ENCODE measurements at places on chromosomes 4 and X.

DNA sequence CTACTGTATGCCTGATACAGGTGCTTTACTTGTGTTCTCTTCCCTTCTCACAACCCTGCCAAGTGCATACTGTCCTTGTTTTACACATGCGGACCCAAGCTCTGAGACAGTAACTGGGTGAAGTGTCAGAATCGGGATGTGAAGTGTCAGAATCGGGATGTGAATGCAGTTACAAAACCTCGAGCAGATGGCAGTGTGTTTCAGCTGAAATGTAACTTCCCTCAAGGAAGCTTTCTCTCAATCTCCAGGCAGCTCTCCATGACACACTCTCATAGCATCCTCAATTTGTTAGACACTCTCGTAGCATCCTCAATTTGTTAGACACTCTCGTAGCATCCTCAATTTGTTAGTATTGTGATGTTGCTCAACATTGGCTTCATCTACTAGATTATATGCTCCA is 1.1 kb upstream of the HPSE start:
- DNase-seq: no peak

DNA sequence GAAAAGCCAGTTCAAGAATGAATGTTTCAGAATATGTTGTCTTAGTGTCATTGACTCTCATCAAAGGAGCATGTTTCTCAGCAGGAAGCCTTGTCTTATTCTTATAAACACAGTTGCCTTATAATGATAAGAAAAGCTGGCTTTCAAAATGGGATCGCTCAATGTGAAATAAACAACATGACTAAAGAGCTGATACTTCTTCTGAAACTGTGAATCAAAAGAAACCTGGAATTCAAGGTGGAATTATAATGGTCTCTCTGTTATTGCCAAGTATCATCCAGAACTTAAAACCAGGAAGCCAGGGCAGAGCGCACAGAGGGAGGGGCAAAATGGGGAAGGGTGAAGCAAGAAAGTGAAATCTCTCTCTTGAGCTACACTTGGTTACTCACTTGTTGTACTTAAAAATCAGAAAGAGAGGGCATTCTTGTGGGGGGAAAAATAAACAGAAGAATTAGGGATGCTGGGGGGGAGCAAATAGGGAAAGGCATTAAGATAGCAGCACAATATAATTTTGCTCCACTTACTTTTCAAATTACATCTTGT is 270.0 kb downstream of the MAPK10 start:
- DNase-seq: no peak

- DNase-seq: no peak
Measured at GRCh38 chrX:40007131-40007755, 90.5 kb downstream of the BCOR start.

- no peak for DNase-seq
Measured at GRCh38 chr4:84501721-84502267, 2.7 kb upstream of the NKX6-1 start.

DNA sequence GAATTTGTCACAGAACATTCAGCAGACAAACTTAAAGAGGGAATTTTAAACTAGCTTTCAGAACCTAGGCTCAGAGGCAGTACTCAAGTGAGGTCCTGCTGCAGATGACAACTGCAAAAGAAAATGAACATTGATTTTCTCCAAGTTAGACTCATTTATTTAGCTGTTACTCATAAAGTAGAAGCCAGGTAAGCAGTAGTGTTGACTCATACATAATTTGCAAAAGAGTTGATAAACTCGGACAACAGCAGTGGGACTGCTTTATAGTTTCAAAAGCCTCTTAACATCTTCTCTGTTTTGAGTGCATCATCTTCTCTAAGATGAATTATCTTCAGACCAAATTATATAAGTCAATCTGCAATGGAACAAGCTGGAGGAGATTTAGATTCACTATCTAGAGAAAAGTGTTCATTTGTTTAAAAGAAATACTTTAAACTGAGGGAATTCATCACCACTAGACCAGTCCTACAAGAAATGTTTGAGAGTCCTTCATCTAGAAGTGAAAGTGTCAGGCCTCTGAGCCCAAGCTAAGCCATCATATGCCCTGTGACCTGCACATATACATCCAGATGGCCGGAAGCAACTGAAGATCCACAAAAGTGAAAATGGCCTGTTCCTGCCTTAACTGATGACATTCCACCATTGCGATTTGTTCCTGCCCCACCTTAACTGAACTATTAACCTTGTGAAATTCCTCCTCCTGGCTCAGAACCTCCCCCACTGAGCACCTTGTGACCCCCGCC is 49.5 kb downstream of the COQ2 start:
- no peak for DNase-seq

GRCh38 chr4:120431180-120431579 is 364.5 kb upstream of the MAD2L1 start:
- DNase-seq: no peak

DNA sequence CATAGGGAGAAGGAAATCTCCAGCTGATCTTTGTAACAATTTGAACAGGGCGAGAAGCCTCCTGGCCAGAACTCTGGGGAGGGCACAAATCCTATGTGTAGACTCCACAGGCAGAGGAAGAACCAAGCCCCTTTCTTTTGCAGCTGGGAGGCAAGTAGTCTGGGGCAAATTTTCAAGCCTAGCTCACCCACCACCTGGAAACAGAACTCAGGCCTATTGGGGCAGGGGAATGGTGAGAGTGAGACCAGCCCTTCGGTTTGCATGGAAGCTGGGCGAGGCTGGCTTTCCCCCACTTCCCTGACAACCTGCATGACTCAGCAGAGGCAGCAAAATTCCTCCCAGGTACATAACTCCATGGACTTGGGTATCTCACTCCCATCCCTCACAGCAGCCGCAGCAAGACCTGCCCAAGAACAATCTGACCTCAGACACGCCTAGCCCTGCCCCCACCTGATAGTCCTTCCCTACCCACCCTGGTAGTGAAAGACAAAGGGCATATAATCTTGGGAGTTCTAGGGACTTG is 138.2 kb downstream of the EMCN start:
- no peak for DNase-seq

DNA sequence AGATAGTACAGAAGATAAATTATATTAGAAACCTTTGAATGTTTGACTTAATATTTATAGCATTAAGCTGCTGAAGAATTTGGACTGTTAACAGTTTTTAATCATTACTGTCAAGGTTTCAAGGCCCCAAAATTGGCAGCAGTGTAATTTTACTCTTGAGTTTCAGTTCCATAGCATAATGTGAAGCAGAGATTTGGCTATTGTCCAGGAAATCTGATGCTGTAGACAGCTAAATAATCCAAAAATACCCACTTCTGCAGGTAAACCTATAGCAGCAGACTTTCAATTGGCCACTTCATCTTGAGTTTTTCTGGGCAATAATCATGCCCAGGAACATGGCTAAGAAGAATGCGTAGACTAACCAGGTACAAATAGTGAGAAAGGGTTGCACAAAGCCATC is 85.0 kb downstream of the RCHY1 start:
- no peak for DNase-seq

DNA sequence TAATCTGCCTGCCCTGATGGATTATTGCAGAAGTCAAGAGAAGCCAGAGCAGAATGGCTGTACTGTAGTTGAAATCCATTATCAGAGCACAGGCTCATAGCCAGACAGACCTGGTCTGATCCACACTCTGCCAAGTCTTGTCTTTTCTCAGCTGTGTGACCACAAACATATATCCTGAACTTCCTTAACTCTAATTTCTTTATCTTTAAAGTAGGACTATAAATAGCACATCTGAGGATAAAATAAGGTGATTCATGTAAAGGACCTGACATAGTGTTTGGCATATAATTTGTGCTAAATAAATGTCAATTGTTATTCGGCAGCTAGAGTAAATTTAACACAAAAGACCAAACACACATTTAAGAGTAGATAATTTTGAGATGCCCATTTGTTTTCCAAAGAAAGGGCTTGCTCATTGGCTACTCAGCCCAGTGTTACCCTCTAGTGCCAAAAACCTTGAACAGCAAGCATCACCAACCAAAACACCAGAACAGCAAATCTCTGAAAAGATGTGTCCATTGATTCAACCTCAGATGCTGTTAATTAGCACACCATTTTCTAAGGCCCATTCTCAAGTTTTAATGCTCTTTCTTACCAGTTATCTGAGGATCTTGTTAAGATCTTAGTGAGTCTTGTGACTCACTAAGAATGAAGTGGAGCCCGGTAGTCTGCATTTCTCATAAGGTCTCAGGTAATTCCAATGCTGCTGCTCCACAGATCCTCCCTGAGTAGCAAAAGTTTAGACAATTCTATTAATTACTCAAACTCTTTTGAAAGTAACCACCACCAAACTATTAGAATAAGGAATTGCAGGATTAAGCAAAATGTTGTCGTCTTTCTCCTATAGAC is 108.8 kb downstream of the HHIP start:
- no peak for DNase-seq

DNA sequence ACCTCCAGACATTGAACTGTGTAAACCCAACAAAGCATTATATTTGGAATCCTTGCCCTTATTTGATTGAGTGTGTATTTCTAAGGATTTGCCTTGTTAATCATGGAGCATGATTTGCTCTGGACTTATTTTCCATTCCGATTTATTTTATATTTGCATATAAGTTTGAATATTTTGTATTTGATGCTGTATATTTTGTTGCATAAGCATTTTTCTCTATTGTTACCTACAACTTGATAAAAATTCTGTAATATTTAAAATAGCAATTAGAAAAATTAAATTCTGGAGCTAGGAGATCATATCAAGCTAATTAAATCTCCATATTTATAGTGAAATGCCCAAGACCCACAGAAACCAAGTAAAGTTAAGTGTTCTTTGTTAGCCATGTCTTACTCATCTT is 47.2 kb downstream of the USO1 start:
- DNase-seq: no peak

GRCh38 chr4:11259837-11260236 is 168.9 kb downstream of the HS3ST1 start:
- no peak for DNase-seq

DNA sequence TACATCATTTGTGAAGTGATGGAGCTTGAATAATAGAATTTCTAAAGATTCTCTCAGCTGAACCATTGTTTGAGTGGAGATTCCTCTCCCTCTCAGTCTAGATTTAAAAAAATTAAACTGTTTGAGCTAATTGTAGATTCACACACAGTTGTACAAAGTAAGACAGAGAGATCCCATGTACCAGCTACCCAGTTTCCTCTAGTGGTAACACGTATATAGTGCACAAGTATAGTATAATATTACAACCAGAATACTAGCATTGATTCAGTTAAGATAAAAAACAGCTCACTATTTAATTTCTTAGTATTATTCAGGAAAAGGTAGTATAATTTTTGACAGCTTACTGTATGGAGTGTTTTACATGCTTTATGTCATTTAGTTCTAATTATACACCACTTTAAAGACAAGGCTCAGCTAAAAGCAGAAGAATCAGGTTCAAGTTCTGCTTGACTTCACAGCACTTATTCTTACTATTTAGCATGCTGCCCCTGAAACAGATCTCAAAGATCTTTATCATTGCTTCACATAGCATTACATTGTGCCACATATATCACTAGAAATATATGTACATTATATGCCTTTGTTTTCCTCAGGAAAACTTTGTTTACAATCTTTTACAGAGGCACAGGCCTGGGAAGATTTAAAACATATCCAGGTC is 136.1 kb downstream of the SNCA start:
- no peak for DNase-seq

DNA sequence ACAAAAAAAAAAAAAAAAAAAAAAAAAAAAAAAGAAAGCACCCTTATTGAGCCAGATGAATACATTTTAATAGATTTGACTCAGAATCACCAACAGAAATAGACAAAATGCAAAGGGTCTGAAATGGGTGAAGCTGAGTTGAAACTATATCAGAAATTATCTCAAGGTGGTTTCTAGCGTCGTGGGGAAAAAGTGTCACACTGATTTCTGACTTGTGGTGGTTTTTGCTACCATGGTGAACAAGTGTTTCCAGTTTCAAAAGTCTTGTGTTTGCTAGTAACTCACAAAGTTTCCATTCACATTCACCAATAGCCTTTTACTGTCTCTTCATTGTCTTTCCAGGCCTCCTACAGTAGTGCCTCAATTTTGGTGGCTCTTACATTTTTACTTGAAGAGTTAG is 135.5 kb downstream of the ARHGAP24 start:
- no peak for DNase-seq

DNA sequence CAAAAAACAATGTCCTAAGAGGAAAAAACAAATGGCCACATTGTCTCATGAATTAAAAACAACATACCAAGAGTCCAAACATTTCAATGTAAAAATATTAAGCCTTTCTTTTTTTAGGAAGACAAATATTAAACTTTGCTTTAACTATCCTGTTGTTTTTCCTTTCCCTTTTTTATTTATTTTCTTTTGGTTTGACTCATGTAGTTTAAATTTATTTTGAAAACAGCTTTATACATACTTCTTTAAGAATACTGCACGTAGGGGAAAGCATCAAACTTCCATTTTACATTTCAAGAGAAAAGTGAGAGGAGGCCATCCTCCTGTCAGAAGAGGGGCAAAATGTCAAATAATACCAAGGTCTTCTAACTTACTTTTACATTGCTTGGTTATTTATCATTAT is 8.7 kb downstream of the GAB1 start:
- no peak for DNase-seq

Measured in stimulated activated CD4-positive, alpha-beta T cell treated with anti-CD3 and anti-CD28 coated beads, TNF-alpha, amount 100 ng/mL, for 1 hour (primary cell).